ELF-1 (cell line): ENCODE measurements at places on chromosomes 5 and 9.

DNA sequence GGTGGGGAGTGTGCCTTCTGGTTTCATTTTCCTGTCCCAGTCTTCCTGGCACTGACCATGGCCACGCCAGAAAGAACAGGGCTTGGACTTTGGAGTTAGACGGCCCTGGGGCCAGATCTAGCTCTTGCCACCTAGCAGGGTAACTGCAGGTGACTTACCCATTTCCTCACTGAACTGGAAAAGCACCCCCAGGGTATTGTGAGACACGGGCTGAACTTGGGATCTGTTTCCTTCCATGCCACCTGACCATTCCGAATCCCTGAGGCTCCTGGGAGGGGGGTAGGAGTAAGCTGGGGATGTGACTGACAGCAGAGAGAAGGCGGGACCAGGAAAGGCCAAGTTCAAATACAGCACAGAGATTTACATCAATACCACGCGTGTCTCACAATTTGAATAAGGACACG lies 9.4 kb downstream of the HNRNPAB start:
- DNase-seq, result peak; percentile 48

GRCh38 chr9:100730086-100730485 lies 152.2 kb downstream of the CAVIN4 start:
- DNase-seq, result no peak

DNA sequence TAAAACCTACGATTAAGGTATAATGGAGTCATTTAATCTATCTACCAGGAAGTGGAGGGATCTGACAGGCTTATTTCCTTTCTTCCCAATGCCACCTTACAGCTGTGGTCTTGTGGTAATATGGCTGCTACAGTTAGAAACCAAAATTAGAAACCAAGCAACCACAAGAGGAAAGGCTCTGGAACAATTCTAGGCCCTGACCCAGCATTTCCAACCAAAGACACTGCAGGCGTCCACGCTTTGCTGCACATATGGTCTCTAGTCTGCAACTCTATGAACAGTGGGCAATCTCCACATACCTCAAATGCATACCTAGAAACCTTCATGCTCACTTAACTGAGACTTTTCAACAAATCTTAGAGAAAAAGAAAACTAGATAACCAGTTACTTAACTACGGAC lies 339.1 kb downstream of the NFIB start:
- no peak for DNase-seq

- no peak for DNase-seq
Measured at GRCh38 chr5:96601200-96601599, 61.0 kb upstream of the CAST start.

- DNase-seq, result no peak
Measured at GRCh38 chr9:123020796-123021195, 12.7 kb upstream of the GPR21 start.

DNA sequence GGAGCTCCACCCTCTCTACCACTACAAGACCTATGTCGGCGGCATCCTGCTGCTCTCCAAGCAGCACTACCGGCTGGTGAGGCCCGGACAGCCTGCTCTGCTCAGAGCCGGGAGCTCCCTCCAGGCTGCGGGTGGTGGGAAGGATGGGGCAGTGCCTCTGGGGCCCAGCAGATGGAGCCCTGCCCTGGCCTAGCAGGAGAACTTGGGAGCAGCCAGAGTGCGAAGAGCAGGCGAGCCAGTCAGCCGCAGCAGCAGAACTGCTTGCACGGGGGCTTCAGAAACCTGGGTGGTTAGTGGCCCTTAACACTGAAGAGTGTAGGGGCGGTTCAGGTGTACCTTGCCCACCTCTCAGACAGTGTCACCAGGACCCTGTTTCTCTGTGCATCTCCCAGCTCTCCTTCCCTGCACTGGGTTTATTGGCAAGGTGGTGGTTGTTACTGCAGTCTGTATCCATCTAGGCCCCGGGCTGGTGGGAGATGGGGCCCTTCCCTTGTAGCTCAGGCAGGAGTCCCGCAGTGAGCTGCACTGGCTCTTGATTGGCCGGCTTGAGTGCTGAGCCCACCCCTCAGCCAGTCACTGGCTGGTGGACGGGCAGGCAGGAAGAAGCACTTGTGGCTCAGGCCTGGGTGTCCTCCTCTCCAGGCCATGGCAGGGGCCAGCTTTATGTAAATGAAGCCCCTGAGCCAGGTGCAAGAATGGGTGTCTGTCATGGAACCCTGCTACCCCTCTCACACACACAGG lies 7.7 kb downstream of the B4GALT7 start:
- DNase-seq, result peak; percentile 97

DNA sequence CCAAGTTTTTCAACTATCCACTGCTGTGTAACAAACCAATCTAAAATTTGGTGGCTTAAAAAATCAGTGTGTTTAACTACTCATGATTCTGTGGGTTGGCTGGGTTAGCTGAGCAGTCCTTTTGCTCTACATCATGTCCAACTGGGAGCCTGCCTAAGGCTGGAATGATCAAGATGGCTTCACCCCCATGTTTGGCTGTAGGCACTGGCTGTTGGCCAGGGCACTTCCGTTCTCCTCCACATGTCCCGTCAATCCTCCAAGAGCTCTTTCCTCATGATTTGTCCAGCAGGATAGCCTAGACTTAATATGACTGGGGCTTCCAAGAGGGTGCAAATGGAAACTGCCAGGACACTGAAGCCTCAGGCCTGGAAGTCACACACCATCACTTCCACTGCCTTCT lies 17.0 kb upstream of the TSSK1B start:
- DNase-seq, result no peak

- no peak for DNase-seq
Measured at GRCh38 chr9:27618066-27618465, 44.8 kb upstream of the C9orf72 start.

DNA sequence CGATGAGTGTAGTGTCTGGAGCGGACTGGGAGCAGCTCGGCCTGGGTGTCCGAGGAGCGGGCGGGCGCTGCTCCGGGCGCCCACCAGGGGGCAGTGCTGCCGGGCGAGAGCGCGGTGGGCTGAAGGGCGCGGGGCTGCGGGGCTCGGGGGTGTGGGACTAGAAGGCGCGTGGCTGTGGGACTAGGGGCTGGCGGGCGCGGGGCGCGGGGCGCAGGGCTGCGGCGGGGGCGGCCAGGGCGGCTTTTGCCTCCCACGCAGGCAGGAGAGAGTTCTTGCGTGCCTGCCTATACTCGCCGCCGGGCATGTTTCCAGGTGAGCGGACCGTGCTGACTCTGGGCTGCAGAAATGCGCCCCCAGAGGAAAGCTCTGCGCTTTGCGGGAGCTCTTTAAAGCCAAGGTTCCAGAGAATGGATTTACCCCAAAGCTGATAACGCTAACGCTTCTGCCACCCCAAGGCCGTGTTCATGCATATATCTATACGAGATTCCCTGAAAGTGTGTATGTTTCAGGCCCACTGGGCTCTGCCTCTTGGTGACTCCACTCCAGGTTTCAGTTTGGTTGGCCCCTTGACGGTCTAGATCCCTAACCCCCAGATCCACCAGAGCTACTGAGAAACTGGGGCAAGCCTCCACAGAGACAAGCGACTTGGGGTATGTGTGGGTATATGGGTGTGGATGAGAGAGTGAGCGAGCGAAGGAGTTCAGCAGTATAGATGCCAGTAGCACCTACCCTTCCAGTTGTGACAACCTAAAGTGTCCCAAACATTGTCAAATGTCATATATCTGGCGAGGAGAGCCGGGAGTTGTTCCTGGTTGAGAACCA lies 56.2 kb downstream of the ACER2 start:
- peak; percentile 83 for DNase-seq

DNA sequence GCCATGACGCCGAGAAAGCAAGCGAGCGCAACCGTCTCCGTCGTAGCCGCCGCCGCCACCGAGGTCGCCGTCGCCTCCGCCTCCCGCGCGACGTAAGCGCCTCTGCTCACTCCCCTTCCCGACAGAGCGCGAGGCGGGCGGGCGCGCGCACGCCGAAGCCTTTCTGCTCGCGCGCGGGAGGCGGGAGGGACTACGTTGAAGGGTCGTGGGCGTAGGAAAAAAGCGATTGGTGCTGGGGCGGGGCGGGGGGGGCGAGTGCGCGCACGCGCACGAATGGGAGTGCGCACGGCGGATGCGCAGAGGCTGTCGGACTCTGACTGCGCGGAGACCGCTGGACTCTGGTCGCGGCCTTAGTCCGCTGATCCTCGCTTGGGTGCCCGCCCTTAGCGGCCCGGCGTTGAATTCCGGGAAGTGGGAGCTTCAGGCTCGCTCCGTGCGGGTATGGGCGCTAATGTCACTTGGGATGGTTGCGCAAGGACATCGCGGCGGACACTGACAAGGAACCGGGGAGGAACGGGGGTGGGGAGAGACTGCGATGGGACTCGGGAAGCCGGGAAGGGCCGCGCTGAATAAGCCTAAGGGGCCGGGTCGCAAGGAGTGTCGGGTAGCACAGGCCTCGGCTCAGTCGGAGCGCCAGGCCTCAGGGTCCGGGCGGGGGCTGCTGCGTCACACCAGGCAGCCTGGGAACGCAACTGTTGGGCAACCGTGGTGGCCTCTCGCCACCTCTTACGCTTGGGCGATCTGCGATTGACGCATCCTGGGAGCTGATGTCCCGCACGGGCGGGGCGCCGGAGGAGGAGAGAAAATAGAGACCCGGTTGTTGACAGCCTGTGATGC lies at the start of gene CHD1:
CHD1 (minus strand) TSS at position 135 of the 837 bp plus-strand sequence. CDS start 2,621 bp downstream, outside the sequence.
- peak; percentile 97 for DNase-seq

DNA sequence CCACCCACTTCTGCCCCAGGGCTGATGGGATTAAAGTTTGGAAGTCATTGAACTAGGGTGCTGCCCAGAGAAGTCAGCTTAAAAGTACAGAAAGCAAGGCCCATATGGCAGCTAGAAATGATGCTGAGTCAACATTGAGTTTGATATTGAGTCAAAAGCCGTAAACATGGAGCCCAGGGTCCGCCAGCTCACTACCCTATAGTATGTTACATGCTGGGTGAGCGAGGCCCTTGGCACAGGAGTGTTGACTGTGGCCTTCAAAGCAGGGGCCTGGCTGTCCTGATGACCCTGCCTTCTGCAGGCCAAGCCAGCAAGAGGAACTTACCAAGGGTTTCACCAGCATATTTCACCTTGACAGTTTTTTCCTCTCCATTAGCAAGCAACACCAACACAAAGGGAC lies 222.5 kb downstream of the GRIA1 start:
- no peak for DNase-seq

GRCh38 chr5:13348568-13348967 lies 595.9 kb downstream of the DNAH5 start:
- no peak for DNase-seq

GRCh38 chr5:19987612-19988361 lies at the start of gene CDH18:
CDH18 (minus strand) TSS chr5:19988200; CDS start chr5:19838986, 149,214 bp downstream.
- peak; percentile 83 for DNase-seq

- no peak for DNase-seq
Measured at GRCh38 chr9:129656795-129657390, 8.6 kb upstream of the PRRX2 start.

GRCh38 chr5:124650147-124650561 lies 96.3 kb downstream of the ZNF608 start:
- no peak for DNase-seq

DNA sequence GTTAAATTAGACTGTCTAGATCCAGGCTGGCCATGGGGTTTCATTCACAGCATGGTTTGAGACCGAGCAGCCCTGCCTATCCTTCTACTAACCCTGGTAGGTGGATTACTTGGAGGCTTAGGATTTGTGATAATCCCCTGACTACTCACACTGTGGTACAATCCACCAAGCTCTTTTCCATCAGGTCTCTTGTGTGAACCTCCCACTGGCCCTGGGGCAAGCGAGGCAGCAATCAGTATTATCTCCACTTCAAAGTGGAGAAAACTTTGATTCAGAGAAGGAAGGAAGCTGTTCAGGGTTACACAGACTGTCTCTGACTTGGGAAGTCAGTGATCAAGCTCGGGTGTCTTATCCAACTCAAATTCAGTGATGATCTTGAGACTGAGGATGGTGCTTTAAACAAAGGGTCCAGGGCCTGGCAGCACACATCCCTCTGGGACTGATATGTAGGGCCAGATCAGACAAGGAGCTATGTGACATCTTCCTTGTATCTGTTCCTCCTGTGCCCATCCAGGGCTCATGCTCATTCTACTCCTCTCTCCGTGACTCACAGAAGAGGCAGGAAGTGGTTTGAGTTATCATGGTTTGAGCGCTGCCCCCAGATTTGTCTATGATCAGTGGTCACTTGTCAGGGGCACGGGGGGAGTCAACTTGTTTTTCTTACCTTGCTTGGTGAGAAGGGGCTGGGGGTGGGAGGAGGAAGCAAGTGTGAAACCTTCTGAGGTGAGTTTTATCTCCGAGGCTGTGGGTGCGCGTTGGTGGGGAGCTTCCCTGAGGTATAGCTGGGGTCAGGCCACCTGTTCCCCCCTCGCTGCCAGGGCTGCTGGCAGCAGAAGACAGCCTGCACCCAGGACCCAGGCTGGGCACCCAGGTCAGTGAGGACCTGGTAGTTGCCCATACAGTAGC lies 48.6 kb downstream of the RGS3 start:
- no peak for DNase-seq

DNA sequence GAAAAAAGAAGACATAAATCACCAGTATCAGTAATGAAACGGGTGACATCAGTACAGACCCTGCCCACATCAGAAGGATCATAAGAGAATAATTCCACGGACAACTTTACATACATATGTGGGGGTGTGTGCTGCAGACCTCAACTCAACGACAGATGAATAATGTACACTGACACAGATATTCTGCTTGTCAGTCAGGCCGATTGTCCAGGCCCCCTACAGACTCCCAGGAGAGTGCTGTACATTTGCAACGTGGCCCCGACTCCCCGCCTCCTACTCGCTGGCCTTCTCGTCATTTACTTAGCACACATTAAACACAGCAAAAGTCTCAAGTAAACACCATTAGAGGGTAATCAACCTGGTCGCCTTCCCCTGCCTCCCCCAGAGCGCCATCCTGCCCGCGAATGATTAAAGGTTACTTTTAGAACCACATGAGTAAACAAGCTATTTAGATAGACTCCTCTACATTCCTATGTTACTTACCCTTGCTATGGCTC lies 3.5 kb upstream of the TMED9 start:
- DNase-seq, result no peak

- no peak for DNase-seq
Measured at GRCh38 chr5:171258737-171259415, 50.2 kb upstream of the TLX3 start.

GRCh38 chr9:110183208-110184145 lies 24.5 kb downstream of the C9orf152 start:
- peak; percentile 45 for DNase-seq

GRCh38 chr9:93121316-93122241 lies 12.5 kb downstream of the NINJ1 start:
- DNase-seq, result no peak

DNA sequence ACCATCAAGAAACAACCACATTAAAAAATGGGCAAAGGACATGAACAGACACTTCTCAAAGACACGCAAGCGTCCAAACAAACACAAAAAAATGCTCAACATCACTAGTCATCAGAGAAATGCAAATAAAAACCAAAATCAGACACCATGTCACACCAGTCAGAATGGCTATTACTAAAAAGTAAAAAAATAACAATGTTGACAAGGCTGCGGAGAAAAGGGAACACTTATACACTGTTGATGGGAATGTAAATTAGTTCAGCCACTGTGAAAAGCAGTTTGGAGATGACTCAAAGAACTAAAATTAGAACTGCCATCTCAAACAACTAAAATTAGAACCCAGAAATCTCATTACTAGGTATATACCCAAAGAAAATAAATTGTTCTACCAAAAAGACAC lies 80.4 kb downstream of the CAAP1 start:
- DNase-seq, result no peak

GRCh38 chr9:107299437-107299836 lies 16.4 kb downstream of the RAD23B start:
- no peak for DNase-seq
